ENCODE measurements at places on chromosomes 11 and 22.

DNA sequence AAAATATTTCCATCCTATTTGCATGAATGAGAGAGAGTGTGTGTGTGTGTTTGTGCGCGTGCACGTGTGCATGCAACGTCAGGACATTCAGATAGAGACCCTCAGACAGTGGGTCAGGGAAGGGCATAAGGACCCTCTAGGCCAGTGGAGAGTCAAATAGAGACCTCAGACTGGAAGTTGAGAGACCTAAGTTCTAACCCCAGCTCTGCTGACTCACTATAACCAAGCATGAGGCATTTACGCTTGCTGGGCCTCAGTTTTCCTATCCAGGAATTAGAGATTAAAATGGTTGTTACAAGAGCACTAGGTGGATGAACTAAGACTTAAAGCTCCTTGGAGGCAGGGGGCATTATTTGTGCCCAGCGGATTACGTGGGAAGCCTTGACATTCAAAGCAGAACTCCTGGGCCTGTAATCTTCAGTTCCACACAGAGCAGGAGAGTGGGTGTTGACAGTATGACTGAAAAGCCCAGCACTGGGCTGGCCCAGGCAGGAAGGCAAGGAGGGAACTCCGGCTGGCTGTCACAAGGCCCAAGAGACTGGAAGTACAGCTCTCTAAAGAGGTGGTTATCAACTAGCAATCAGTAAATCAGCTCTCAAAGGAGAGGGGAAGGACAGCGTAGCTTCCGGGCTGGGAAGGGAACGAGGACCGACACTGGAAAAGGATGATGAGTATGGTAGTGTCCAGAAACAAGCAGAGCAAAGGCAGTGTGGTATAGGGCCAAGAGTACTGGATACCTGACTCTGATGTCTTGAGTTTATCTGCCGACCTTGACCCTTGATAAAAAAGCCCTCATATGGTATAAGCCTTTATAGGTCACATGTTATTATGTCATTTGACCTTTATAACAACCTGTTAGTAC is 9.2 kb downstream of the RHOG start:
- DNase-seq = no peak

- no peak for DNase-seq
Measured at GRCh38 chr22:50084080-50084477, 1.1 kb downstream of the MLC1 start.

DNA sequence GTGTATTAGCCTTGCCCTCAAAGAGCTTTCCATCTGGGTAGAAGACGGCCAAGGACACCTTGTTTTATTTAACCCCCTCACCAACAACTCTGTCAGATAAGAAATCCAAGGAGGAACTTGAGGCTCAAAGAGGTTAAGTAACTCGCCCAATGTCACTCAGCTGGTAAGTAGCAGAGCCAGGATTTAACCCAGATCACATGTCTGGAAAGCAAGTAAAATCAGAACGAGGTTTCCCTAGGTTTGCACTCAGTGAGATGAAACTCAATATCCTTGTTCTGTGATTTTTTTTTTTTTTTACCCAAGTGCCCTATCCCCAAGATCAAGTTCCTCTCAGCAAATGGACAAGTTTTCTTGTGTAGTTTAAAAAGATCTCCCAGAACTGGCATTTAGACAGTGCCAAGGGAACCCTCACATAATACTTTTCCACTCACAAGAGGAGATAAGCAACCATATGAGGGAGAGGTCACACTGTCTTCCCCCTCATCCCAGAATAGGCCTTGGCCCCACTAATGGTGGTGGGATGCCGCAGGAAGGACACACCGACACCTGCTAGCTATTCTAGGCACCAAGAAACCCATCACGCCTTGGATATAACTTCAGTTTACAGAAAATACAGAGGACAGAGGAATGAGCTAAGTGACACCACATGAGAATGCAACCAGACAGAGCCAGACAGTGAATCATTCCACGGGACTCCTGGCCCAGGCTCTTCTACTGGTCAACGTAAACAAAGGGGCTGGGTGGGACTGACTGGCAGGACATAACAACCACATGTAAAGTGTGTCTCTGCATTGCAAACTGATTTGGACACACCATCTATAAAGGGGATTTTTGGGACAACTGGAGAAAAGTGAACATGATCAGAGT is 8.6 kb upstream of the ARAP1 start:
- no peak for DNase-seq

DNA sequence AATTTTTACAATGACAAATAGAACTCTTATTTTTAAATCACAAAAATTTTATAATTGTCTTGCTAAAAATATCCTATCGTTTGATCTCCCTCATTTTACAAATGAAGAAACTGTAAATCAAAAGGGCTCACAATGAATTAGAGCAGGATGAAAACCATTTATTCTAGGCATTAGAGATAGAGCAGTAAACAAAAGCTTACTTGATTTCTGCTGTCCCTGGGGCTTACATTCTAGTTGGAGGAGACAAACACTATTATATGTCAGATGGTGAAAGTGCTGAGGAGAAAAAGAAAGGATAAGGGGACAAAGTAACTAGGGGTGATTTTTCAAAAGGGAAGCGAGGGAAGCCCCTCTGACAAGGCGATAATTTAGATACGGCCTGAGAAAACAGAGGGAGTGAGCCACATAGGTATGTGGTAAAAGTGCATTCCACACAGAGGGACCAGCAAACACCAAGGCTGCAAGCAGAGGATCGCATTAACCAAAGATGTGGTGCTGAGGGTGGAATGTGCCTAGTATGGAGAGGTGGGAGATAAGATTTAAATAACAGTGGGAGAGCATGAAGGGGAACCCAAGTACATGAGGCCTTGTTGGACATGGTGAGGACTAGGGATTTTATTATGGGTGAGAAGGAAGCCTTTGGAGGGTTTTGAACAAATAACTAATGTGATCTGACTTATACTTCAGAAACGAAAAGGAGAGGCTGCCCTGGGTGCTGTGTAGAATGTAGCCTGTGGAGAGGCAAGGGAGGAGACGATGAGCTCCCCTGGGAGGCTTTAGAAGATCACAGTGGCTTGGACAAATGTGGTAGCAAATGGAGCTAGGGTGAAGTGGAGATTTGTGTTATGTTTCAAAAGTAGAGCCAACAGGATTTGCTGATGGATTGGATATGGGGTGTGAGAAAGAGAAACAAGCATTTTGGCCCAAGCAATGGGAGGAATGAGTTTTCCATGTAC is 62.1 kb downstream of the PDHX start:
- no peak for DNase-seq

- DNase-seq = no peak
Measured at GRCh38 chr11:94546886-94547285, 3.2 kb downstream of the FUT4 start.

GRCh38 chr11:9525116-9525515 is 48.4 kb upstream of the WEE1 start:
- no peak for DNase-seq

- DNase-seq = no peak
Measured at GRCh38 chr11:3902441-3902840, 47.0 kb downstream of the STIM1 start.

DNA sequence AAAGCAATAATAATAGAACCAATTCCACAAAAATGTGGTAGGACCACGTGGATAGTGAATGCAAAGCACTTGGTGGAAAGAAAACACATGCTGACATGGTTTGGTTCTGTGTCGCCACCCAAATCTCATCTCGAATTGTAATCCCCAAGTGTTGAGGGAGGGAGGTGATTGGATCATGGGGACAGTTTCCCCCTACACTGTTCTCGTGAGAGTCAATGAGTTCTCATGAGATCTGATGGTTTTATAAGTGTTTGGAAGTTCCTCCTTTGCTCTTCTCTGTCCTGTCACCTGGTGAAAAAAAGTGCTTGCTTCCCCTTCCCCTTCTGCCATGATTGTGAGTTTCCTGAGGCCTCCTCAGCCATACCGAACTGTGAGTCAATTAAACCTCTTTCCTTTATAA is 421.9 kb upstream of the CADM1 start:
- no peak for DNase-seq

DNA sequence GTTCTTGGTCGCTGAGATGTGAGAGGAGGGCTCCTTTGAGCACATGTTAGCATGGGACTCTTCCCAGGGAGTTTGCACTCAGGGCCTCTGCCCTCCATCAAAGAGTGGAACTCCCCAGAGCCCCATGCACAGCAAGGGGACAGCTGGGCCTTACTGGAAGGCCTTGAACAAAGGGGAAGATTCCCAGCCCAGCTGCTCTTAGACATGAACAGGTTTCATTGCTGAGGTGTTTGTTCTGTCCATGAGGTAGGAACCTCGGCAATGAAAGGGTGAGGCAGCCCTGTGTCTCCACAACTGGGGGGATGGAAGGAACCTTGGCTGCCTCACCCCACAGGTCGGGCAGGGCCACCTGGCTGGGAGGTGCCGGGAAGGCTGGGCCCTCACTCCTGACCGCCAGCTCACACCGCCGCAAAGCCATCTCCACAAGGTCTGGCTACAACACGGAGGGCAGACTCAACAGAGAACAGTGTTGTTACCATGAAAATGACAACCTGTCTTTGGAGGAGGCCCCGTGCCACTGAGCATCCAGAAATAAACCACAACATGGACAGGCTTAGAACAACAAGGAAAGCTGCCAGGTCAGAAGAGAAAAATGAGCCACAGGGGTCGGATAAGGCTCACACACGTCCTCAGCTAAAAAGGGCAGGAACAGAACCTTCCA is 3.2 kb downstream of the DERL3 start:
- DNase-seq = no peak

DNA sequence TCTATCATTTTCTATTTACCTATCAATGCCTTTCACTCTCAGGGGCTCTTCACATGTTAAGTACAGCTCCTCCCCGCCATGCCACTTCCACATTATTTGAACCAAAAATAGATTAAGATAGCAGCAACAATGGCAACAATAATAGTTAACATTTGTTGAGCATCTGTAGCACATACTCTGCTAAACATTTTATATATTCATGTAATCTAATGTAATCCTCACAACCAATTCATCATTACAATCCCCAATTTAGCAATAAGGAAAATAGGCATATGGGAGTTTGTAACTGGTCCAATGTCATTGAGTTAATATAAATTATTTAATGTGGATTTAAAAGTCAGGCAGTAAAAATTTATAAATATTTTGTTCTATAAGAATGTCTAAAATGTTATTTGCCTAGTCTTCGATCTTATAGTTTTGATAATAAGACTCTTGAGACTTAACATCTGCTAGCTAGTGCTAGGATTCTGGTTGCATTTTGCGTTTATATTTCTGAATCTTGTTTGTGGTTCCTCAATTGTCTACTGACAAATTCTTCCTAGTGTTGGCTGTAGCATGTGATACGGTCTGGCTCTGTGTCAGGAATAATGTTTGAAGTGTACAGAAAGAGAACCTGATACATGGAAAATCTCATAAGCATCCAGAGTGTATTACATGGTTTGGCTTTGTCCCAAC is 621.5 kb upstream of the LUZP2 start:
- no peak for DNase-seq

DNA sequence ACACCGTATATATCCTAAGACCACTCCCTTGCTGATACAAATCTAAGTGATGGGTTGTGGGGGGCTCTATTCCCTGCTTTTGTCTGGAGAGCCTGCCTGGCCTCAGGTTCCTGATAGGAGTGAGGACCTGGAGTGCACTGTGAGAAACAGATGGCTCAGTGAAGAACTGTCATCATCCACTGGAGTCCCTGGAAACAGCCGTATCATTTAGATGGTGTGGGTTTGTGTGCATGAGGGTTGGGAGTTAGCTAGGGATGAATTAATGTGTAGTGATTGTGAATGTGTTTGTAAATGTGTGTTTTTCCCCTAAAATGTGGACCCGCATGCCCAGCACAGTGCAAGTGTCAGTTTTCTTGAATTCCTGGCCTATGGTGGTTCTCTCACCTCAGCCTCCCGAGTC is 111.6 kb downstream of the CRYBB2 start:
- DNase-seq = no peak

DNA sequence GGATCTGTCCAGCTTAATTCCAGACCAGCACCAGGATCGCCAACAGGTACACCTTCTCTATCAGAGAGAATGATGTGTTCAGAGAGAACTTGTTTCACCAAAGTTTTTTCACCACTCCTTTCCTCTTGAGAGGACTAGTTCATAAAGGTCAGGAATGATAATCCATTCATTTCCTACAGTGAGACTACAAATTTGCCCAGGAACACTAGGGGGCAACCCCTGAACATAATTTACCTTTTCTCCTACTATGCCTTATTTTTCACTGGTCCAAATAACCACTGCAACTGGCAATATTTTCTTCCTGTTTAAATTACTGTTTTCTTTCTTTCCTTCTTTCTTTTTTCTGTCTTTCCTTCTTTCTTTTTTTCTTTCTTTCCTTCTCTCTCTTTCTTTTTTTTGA is 22.5 kb downstream of the CAVIN3 start:
- DNase-seq = no peak

- no peak for DNase-seq
Measured at GRCh38 chr11:46364056-46364455, 16.8 kb downstream of the DGKZ start.

DNA sequence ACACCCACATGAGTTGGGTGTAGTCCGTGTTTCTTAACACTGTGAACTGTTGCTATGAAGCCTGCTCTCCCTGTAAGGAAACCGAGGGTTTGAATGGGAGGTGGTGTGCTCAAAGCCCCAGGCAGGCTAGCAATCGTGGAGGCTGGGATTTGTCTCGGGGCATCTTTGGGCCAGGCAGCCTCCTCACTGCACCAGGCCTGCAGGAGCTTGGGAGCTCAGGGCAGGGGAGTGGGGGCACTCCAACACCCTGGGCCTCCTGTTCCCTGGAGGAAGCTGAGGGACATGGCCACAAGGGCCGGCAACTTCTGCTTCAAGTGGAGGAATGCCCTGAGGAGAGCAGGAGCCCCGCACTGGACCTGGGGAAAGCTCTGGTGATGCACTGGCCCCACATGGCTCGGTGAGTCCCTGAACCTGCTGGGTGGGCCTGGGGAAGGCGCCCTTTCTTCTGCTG is 164.7 kb upstream of the B3GAT1 start:
- DNase-seq = no peak

GRCh38 chr11:90629229-90629806 is 406.5 kb upstream of the CHORDC1 start:
- DNase-seq = no peak

GRCh38 chr22:42261296-42261695 is 9.2 kb downstream of the TCF20 start:
- no peak for DNase-seq

DNA sequence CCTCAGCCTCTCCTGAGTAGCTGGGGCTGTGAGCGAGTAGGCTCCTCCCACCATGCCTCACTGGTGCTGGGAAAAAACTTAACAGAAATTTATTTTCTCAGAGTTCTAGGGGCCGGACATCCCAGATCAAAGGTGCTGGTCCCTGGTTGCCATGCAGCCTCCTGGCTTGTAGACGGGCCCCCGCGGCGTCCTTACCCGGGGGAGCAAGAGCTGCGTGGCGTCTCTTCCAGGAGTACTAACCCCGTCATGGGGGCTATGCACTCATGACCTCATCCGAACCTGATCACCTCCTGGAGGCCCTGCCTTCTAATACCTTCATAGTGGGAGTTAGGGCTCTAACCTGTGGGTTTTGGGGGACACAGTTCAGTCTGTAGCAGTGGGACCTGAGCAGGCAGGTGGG is 2.6 kb downstream of the TRABD start:
- no peak for DNase-seq

Data from stimulated activated CD4-positive, alpha-beta T cell treated with anti-CD3 and anti-CD28 coated beads, Interleukin-15, amount 100 ng/mL, for 1 hour (primary cell).